ENCODE measurements at places on chromosomes 5 and 9.
A peak's percentile ranks its signal among the peaks of the same experiment; 100 is the strongest.

DNA sequence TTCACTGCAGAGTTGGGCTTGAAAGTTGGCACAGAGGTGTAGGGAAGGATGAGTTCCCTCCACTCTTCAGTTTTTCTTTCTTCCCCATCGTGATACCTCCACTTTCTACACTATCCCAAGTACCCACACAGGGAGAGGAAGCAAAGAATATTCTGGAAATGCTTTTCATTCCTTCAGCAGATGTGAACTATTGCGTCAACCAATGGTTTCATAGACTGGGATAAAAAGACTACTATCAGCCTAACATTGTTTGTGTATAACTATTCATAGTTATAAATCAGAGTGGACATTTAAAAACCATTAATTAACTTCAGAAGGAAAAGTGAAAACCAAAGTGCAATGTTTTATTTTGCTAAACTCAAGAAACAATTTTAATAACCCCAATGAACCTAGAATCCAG, 63.6 kb upstream of the MAMDC2 start:
- no peak for DNase-seq

GRCh38 chr5:37695647-37696046, 144.2 kb downstream of the GDNF start:
- no peak for DNase-seq

DNA sequence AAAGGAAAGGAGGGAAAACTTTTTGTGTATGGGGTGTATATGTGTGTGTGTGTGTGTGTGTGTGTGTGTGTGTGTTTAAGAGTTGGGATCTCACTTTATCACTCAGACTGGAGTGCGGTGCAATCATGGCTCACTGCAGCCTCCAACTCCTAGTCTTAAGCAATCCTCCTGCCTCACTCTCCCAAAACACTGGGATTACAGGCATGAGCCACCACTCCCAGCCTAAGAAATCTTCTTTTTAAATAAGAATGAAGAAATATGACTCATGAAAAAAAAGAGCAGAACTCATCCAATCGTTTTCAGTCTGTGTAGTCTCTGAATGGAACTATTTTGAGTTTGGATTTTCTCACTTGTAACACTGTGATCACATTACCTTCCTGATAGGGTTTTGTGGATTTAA, 601.5 kb downstream of the ACTL7B start:
- no peak for DNase-seq

DNA sequence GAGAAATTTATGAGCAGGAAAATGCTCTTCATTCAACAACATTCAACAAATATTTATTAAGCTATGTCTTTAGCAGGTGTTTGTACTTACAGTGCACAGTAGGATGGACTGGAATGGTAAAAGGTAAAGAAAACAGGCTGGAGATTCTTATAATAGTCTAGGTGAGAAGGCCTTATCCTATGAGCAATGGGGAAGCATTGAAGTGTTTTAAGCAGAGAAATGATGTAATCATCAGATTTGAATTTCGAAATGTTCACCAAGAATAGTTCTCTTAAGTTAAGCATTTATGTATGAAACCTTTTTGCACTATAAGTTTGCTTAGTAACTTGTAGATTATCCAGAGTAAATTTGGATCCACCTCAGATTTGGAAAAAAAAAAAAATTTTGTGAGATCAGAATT, 209.3 kb downstream of the NR3C1 start:
- no peak for DNase-seq

GRCh38 chr5:1032551-1033027, 24.0 kb downstream of the NKD2 start:
- no peak for DNase-seq

GRCh38 chr5:15252331-15252730, 247.6 kb upstream of the FBXL7 start:
- peak; percentile 25 for DNase-seq

DNA sequence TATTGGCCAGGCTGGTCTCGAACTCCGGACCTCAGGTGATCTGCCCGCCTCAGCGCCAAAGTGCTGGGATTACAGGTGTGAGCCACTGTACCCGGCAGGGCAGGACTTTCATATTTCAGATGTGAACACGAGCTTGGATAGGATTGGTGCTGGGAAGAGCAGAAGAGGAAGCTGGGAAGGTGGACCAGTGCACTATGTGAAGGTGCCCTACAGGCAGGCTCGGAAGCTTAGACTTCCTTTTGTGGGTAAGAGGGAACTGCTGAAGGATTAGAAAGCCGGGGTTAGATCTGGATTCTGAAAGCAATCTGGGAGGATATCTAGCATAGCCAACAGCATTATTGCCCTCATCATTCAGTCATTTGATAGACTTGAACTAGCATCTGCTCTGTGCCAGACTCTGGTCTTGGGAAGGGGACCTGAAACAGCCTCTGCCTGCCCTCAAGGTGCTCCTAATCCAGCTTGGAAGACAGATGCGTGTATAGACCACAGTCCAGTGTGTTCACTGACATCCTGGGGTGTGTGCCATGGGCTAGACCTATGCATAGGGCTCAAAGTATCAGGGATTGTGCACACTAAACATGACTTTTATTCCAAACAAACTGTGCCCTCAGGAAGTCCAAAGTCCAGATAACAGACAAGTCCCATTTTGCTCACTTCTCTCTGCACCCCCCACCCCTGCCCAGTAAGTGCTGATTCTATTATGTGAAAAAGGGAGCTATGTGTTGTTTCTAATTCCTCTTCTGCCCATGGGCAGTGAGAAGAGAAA, 637 bp downstream of the CBY3 start:
- no peak for DNase-seq

- DNase-seq = no peak
These were observed 2375.8 kb downstream of the MAT2B start for GRCh38 chr5:165881259-165881658.

DNA sequence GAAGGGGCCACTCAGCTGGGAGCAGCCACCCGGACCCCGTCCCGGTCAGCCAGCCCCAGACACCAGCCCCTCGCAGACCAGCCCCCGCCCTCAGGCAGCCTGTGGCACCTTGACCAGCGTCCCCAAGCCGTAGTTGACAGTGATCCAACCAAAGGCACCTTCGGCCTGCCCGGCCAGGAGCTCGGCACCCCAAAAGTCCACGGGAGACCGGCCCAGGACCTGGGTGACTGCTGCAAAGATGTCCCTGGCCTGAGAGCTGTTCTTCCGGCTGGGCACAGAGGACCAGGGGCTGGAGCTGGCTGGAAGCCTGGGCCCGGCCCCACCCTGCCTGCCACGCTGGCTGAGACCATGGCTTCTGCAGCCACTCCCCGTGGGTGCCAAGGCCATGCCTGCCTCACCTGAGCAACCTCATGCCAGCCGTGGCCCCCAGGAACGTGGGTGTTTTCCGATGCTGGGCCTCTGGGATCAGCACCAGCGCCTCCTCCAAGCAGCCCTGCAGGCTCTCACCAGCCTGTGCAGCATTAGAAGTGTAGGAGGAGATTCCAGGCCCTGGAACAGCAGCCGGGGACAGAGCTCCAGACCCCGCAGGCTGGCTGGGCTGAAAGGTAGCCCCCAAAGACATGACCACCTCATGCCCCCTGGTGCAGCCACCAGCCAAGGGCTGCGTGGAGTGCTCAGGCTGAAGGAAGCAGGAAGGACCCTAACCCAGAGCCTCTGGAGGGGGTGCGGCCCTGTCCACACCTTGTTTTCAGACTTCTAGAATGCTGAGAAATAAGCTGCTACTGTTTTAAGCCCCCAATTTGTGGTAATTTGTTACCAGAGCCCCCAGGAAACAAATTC, 4.2 kb downstream of the ENTPD8 start:
- no peak for DNase-seq

GRCh38 chr9:128781187-128782070, 5.6 kb upstream of the TBC1D13 start:
- DNase-seq = no peak

DNA sequence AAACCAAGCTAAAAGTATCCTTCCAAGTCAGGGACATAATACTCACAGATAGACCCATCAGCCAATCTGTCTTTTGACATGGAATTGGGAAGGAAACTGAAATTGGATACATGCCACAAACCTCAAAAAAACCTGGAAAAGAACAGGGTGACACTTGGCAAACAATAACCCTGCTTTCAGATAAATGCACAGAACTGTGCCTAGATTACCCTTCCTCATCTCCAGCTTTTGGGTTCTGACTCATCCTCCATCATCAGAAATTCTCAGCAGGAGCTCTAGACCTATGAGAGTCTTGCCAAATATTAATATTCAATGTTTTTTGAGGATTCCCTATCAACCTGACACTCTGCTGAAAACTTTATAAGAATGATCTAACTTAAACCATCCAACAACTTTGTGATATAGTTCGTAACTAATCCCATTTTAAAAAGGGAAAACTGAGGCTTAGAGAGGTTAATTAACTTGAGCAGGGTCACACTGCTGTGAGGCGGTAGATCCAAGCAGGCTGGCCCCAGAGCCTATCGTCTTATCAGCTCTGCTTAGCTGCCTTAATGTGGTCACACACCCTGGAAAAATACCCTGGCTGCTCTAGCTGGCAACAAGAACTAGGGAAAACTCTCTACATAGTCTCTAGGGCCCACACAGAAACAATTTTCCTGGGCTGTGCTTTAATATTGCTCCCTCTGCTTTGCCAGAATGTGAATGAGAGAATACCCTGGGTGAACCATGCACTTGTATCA, 157.0 kb upstream of the TRPC7 start:
- no peak for DNase-seq

- no peak for DNase-seq
These were observed 570.7 kb downstream of the CAAP1 start for GRCh38 chr9:26321935-26322334.

GRCh38 chr9:93003552-93004407, 54.7 kb upstream of the SUSD3 start:
- DNase-seq = peak; percentile 25

GRCh38 chr9:108103046-108103693, 613.6 kb upstream of the KLF4 start:
- no peak for DNase-seq

DNA sequence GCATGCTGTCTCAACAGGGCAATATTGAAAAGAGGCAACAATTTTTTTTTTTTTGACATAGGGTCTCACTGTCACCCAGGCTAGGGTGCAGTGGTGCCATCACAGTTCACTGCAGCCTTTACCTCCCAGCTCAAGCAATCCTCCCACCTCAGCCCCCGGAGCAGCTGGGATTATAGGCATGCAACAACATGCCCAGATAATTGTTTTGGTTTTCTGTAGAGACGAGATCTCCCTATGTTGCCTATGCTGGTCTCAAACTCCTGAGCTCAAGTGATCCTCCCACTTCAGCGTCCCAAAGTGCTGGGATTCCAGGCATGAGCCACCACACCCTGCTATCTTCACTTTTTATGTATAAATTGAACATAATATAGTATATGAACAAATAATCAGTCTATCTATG, 47.6 kb downstream of the PRELID2 start:
- no peak for DNase-seq

DNA sequence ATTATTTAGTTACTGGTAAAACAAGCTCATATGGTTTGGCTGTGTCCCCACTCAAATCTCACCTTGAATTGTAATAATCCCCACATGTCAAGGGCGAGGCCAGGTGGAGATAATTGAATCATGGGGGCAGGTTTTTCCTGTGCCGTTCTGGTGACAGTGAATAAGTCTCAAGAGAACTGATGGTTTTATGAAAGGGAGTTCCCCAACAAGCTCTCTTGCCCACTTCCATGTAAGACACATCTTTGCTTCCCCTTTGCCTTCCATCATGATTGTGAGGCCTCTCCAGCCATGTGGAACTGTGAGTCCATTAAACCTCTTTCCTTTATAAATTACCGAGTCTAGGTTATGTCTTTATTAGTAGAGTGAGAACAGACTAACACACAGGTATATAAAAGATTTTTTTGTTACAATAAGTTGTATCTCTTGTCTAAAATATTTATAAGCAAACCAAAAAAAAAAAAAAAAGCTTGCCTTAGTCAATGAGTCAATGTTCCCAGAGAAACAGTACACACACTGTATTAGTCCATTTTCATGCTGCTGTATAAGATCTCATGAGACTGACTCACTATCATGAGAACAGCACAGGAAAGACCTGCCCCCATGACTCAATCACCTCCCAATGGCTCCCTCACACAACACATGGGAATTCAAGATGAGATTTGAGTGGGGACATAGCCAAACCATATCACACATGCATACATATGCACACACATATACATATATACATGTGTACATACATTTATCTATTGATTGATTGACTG, 138.3 kb downstream of the BASP1 start:
- peak; percentile 62 for DNase-seq

DNA sequence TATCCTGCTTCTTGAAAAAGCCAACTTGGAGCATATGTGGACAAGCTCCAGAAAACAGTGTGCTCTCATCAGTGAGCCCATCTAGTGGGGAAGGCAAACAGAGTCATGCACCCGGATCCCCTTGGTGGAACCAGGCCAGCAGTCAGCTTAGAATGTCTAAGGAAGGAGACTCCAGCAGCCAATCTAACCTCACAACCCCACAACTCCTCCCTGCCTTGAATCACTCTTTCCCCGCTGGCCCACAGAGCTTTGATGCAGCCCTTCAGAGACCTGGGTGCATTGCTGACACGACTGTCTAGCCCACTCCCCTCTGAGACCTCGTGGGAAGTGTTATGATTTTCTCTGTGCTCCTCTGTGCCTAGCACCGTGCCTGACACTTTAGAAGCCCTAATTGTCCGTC, 623.7 kb downstream of the BNC2 start:
- peak; percentile 87 for DNase-seq

DNA sequence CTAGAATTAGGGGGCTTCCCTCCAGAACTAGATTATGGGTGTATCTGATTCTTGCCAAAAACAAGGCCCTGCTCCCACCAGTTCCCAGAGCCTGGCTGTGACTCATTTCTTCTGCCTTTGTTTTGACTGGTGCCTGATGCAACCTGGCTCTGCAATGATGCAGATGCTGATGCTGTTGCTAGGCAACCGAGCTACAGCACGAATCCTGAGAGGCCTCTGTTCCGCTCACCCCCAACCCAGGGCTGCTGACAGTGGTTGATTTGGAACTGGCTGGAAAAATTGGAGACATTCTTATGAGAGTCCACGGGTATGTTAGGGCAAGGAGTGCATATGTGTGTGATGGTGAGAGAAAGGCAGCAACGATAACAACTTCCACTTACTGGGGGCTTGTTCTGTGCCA, 100.3 kb downstream of the NSG2 start:
- no peak for DNase-seq

DNA sequence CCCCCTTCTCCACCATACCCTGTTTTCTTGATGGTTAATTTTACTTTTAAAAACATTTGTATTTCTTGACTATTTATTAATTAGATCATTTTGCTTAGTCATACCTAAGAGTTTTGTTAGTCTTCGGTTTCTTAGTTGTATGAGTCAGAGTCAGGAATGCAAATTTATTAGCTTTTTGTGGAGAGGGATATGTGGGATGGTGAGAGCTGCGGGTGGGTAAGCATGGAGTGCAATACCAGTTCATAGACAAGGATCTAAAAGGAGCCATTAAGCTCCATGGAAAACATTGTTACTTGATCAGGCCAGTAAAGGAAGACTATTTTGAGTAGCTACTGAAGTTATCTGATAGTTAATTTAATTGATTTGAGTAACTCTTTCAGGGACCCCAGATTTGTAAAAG, 77.5 kb downstream of the ZSWIM6 start:
- DNase-seq = peak; percentile 76

- DNase-seq = no peak
These were observed 472.9 kb upstream of the ACTBL2 start for GRCh38 chr5:57955511-57955910.

- no peak for DNase-seq
These were observed 20.3 kb upstream of the TMEM174 start for GRCh38 chr5:73152411-73153388.
